ENCODE measurements at places on chromosomes 5 and 9.

GRCh38 chr9:113205861-113206260 is 15.2 kb downstream of the FKBP15 start:
- DNase-seq: no peak

DNA sequence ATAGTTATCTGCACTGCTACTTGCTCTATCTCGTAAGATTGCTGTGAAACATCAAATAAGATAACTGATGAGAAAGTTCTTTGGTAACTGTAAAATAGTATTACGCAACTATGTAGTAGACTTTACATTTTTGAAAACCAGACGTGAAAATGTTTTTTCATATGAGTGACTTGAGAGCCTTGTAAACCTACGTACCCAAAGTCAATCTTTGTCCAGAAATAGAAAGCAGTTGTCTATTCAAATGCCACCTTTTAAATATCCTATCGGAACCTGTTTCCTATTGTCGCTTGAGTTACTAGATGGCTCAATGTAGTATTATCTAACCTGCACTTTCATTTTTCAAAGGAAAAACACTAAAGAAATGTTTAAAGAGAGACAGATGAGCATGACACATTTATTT is 1.6 kb downstream of the FNIP1 start:
- no peak for DNase-seq

DNA sequence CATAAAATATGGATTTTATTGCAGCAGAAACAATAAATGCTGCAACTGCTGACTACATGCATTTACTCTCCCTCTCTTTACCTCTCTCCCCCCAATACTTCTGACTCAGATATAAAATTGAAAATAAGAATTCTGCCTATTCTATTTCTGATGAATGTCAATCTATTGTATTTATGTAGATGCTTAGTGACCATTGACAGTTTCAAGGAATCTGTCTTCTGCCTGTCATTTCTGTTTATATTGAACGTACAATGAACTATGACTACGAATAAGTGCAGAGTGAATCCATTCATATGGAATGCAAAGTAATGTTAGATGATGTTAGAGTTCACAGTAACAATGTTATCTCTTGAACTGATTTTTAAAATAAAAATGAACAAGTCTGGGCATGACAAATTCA is 898 bp downstream of the CDH10 start:
- no peak for DNase-seq

DNA sequence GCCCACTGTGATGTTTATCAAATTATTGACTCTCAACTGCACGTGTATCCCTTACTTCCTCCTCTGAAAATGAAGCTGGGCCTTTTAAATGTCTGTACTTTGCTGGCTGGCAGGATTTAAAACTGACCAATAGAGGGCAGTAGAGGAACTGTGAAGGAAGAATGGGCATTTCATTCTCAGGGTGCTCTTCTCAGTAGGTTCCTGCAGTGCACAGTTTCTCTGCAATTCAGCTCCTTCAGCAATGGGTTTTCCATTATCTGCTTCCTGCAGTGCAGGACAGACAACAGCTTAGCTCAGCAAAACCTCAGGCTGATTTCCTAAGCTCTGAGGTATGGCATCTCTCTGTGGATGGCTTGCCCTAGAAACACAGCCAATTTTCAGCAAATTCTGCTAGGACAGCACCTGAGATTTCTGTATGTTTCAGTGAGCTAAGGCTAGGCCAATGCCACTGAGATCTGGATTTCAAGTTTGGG is 298.4 kb upstream of the PRDM9 start:
- DNase-seq: no peak

- no peak for DNase-seq
These were observed 106.6 kb upstream of the PITX1 start for GRCh38 chr5:135140446-135141204.

DNA sequence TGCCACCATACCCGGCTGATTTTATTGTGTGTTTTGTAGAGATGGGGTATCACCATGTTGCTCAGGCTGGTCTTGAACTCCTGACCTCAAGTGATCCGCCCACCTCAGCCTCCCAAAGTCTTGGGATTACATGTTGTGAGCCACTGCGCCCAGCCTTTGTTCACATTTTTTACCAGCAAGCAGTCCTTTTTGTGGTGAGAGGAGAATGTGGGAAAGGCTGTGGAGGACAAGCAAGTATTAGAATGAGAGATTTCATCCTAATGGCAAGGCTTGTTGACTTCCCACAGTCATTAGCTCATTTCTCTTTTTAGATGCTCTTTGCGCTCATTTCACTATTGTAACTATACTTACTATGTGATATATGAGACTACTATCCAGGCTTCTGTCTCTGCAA is 6.1 kb downstream of the IL31RA start:
- no peak for DNase-seq

- DNase-seq: no peak
These were observed 420.1 kb upstream of the MEF2C start for GRCh38 chr5:89303033-89303480.

- no peak for DNase-seq
These were observed 166.8 kb upstream of the MAP3K1 start for GRCh38 chr5:56648460-56649034.

- no peak for DNase-seq
These were observed 5.8 kb downstream of the ANXA6 start for GRCh38 chr5:151151793-151152192.

DNA sequence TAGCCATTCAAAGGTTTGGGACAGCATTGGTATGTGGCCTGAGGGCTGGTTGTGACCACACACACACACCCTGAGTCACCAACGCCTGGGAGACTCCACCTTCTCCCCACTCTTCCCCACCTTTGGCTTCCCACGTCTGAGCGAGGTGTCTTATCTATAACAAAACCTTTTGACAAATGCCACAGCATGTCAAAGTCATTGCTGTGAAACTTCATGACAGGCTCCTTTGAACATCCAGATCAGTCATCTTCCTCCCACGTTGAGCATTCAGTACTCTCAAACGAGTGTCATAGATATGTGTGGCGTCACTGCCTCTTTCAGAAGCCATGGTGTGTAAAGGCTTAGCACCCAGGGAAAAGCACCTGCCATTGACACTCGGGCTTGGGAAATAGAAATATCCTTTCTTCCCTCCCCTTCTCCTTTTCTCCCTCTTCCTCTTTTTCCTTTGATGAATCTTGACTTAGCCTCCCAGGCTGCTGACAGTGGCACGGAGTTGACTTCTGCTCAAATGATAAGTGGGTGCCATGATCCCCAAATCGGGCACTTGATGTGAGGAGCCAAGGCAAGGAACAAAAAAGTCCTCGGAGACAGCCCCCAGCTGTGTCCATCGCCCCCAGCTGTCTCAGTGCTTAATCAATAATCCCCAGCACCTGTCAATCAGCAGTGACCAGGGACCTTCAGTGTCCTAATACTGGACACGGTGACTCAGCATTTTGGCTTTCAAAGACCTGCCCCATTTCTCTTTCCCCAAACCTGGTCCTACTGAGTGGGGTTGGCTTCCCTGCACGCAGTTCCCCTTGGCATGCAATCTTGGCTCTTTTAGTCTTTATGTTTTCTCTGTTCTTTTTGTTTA is 114.8 kb downstream of the FGF18 start:
- DNase-seq: no peak

DNA sequence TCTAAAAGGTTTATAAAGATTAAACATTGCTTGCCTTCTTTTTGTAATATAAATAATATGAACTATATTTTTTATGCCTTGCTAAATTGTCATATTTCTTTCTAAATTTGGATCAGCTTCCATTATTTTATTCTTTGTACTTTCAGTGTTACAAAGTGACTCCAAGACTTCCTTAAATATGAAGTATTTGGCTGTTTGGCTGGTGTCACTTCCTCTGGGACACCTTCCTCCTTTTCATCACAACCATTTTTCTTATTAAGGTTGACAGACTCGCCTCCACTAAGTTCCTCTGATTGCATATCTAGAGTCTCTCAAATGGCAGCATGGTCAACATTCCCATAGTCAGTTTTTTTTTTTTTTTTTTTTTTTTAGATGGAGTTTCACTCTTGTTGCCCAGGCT is 73.8 kb upstream of the SLC1A1 start:
- DNase-seq: no peak

GRCh38 chr9:101094686-101095085 is 66.2 kb downstream of the PLPPR1 start:
- DNase-seq: no peak

DNA sequence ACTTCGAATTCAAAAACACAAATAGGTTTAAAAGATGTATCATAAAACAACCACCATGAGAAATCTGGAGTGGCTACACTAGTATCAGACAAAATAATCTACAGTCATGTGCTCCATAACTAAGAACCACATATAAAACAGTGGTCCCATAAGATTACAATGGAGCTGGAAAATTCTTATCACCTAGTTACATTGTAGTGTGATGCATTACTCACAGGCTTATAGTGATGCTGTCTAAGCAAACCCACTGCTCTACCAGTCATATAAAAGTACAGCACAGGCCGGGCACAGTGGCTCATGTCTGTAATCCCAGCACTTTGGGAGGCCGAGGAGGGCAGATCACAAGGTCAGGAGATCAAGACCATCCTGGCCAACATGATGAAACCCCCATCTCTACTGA is 160.1 kb downstream of the ROR2 start:
- no peak for DNase-seq

GRCh38 chr5:133370036-133370831 is 242.1 kb downstream of the FSTL4 start:
- DNase-seq: no peak

GRCh38 chr5:127757576-127757975 is 54.4 kb downstream of the CCDC192 start:
- DNase-seq: no peak

- DNase-seq: no peak
These were observed at the start of gene UAP1L1 for GRCh38 chr9:137077010-137077747. TSS of gene UAP1L1 (plus strand) at chr9:137077517. CDS start at chr9:137077533, 16 bp downstream.

DNA sequence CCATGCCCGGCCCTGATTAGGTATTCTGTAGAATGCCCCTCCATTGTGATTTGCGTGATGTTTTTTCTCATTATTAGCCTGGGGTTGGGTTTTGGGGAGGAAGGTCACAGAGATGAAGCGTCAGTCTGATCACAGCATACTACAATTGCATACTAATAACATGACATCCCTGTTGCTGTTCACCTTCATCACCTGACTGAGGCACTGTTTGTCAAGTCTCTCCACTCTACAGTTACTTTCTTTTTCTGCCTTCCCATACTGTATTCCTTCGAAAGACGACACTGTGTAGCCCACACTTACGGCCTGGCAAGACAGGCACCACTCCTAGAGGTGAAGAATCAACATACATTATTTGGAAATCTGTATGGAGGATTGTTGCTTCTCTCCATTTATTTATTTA is 5.5 kb downstream of the ZNF354C start:
- DNase-seq: no peak

- DNase-seq: no peak
These were observed 56.7 kb upstream of the RAD23B start for GRCh38 chr9:107226421-107226820.

- no peak for DNase-seq
These were observed 1.3 kb downstream of the MACIR start for GRCh38 chr5:103259705-103260355.

DNA sequence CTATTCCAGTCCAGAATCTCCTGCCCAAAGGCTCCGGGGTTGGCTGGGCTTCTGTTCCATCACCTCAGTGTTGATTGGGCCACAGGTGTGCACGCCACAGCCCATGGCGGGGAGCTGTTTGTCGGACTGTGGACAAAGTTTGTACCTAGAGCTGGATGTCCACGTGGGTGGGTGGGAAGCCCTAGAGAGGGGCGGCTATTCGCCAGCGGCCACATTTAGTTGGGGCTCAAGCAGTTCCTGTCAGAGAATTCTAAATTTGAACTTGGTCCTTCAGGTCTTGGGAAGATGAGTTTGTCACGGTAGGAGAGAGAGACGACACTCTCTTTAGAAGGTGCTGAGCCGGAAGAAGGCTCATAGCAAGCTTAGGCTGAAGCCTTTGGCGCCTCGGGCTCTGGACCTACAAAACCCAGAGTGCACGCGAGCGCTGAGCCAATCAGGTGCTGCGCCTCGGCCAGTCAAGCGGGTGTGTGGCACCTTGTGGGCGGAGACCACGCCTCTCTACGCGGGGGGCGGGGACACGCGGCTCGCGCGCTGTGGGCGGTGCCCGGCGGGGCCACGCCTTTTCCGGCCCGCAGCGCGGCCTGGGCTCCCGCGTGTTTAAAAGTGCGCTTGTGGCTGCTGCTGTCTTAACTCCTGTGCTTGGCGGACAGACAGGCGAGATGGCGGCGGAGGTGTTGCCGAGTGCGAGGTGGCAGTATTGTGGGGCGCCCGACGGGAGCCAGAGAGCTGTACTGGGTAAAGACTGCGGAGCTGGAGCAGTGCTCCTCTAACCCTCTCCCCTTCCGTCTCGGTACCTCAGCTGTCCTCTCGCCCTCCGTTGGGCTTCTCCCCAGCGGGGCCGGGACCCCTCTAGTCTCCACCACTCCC is at the start of gene POLR1E:
POLR1E (plus strand) TSS at position 560 of the 867 bp plus-strand sequence; CDS start at position 660, 100 bp downstream.
- DNase-seq: peak; percentile 77

DNA sequence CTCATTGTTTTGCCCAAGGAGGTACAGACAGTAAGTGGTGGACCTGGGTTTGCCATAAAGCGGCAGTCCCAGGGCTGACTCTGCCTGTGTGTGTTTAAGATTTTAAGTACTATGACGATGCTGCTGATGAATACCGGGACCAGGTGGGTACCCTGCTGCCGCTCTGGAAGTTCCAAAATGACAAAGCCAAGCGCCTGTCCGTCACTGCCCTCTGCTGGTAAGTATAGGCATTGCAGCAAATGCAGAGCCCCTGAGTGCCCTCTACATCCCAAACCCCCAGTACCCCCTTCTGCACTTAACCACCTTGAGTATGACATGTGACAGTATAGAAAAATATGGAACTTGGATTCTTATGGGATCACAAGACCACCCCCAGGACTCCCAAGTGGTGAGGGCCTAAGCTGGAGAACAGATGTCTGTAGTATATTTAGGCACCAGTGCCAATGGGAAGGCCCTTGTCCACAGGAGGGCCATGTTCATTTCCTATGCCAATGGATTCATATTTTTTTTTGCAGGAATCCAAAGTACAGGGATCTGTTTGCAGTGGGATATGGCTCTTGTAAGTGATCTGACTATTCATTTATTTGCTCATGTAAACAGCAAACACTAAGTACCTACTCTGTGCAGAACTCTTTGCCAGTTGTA is 22.0 kb downstream of the ENHO start:
- DNase-seq: no peak

DNA sequence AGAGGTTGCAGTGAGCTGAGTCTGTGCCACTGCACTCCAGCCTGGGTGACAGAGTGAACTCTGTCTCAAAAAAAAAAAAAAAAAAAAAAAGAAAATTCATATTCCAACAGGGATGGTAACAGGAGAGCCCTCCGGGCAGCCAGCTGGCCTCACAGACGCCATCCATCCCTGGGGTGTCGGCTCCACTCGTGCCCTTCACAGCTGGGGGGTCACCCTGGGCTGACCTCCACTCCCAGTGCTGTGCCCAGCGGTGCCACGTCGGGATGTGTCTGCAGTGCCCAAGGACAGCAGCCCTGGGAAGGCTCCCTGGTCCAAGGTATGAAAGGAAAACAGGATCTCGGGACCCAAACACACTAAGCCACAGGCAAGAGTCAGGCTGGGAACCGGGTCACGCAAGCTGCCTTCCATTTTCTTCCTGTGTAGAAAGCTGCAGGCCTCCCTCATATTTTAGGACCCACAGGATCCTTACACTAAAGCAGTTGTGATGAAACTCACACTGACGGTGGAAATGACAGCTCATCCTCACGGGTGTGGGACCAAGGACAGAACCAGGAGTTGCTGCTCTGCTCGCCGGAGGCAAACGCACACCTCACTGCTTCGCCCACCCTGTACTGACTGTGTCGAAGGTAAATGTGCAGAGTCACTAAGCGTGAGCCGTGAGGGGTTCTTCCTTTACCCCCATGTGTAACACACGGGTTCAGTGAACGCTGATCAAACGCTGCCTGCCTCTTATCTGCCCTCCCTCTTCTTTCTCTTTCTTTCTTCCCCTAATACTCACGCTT is 5.3 kb downstream of the SLC12A7 start:
- no peak for DNase-seq
